ENCODE measurements at places on chromosomes 1 and 21.

GRCh38 chr21:36487641-36488307 is 7.9 kb upstream of the CLDN14 start:
- DNase-seq, result no peak

DNA sequence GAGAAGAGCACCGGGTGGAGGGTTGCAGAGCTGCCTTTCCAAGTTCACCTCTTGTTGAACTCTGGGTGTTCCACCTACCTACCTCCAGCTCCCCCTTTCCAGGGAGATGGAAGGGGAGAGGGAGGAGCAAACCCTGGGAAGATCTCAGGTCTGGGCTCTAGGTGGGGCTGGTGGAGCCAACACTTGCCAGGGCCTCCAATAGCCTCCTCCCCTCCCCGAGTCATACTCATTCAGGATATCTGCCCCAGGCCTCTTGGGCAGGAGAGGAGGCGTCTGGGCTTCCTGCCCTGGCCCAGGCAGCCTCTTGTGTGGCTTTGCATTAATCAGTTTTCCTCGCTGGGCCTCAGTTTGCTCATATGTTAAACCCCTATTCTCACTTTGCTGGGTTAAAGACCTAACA is 13.4 kb downstream of the RAP1GAP start:
- no peak for DNase-seq

DNA sequence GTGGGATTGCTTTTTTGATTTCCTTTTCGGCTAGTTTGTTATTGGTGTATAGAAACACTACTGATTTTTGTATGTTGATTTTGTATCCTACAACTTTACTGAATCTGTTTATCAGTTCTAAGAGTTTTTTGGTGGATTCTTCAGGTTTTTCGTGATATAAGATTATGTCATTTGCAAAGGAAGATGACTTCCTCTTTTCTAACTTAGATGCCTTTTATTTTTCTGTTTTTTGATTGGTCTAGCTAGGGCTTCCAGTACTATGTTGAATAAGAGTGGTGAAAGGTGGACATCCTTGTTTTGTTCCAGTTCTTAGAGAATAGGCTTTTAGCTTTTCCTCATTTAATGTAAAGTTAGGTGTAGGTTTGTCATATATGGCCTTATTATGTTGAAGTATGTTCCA is 13.1 kb upstream of the NHLH2 start:
- no peak for DNase-seq

GRCh38 chr1:110853135-110853534 is 19.8 kb upstream of the CD53 start:
- no peak for DNase-seq

- no peak for DNase-seq
These were observed 30.5 kb downstream of the ASTN1 start for GRCh38 chr1:177133977-177134538.

GRCh38 chr1:21783679-21784603 is 992 bp upstream of the USP48 start:
- peak; percentile 90 for DNase-seq

- DNase-seq, result no peak
These were observed 4.2 kb downstream of the SPATA21 start for GRCh38 chr1:16433030-16433429.

DNA sequence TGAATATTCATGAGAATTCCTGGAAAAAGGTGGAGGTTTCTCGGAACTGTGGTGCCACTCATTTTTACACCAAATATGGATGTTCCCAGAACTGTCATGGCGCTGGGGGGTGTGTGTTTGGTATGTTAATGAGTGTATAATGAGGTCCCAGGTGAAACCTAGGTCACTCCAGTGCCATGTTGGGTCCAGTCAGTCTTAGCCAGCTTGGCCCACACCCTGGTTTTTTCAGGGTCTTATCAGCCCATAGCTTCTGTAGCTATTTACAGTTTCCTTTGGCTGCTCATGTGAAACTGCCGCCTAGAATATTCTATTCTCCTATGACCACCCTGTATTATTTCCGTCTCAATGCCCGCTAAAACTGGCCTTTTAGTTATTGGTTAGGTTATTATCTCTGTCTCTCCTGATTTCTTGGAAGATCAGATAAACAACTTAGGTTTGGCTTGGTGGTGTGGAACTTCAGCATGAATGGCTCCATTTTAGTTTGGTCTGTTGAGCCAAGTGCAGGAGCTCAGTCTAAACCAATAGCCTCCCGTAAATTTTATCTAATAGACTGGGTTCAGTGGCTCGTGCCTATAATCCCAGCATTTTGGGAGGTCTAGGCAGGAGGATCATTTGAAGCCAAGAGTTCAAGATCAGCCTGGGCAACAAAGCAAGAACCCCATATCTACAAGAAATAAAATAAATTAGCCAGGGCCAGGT is 42.1 kb upstream of the EDARADD start:
- DNase-seq, result no peak

DNA sequence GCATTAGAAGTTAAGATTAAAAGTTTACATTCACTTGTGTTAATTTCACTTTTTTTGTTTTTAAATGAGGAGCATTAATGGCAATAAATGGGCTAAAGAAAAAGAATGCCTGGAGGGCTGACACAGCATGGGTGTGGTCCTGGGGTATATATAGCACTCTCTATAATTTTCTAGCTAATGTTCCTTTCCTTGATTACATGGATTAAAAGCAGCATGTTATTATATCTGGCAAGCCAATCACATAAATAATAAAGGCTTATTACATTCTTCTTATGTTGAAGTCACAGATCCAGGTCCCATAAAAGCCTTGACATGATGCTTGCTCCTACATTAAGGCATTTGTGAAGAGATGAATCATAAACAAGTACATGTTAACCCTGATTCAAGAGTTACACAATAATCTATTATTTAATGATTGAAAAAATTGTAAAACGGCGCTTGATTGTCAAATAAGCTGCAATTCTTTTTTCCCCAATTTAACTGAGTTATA is 91.4 kb downstream of the LYPLAL1 start:
- DNase-seq, result no peak

DNA sequence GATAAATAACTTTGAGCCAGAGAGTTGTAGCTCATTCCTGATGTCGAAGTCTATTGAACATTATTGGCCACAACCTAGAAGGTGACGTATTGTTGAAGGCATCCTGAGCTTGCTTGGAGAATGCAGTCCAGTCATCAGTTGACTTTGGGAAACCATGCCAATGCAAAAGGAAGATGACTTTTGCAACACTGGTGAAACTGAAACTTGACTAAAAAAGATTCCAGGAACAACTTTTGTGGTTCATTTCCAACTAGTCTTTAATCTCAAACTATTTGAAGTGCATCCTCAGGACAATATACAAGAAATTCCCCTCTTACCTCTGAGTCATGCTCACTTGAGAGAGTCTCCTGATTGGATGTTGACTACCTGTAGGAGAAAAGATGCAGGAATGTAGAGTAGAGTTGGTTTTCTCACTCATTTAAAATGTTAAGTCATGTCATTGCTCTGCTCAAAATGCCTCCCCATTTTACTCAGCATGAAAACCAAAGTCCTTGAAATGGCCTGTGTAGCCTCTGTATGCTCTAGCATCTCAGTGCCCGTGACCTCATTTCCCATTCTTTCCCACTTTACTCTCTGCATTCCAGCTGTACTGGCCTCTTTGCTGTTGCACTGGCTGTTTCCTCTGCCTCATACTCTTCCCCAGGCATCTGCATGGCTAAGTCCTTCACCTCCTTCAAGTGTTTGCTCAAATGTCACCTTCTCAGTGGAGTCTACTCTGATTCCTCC is 24.4 kb upstream of the LEPR start:
- DNase-seq, result no peak

- no peak for DNase-seq
These were observed 1.3 kb downstream of the UBL4B start for GRCh38 chr1:110113551-110113950.

- no peak for DNase-seq
These were observed 139.7 kb downstream of the FGGY start for GRCh38 chr1:59436637-59437036.

DNA sequence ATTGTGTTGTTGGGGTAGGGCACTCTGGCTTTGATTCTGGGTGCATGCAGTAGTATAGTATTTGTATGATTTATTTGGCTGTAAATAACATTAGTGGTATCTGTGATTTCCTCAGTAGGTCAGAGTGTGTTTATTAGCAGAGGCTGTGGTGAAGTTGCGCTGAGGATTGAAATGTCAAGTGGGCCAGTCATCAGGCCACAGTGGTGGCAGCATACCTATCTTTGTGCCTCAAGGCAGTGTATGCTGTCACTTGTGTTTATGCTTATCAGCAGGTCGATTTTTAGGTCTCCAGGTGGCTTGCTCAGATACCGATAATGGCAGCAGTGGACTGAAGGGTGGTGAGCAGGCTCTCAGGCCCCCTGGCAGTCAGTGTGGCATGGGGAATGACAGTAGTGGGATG is 11.3 kb downstream of the LY9 start:
- no peak for DNase-seq

DNA sequence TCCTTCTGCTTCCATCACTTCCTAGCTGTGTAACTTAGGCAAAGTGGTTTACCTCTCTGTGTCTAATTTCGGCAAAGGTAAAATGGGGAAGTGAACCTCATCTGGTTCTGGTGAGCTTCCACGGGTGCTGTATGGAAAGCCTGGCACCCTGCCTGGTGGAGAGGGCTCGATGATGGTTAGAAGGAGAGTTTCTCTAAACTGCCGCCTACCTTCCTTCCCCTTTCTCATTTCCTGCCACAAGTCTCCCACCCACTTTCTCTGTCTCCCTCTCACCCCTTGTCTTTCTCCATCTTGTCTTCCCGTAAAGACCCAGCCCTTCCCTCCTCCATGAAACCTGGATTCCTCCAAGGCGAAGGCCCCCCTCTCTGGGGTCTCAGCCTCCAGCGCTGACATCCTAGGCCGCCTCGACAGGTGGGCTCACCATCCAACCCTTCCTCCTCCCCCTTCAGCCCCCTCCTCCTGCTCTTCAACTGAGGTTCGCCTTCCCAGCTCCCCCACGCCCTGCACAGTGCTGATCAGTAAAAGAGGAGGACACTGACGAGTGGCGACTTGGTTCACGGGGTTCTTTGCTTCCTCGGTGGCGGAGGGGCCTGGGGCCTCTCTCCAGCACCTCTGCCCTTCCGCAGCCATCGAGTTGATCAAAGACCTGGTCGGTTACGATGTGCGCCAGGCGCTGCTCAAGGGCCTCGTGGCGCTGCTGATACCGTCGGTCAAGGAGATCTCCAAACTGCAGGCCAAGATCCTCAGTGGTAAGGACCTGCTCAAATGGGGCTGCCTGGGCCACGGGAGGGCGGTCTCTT is 7.3 kb downstream of the RNU5D-1 start:
- DNase-seq, result no peak

GRCh38 chr1:20665726-20666125 is 4.6 kb upstream of the DDOST start:
- DNase-seq, result no peak

GRCh38 chr1:168974611-168975010 is 131.9 kb upstream of the ATP1B1 start:
- no peak for DNase-seq

DNA sequence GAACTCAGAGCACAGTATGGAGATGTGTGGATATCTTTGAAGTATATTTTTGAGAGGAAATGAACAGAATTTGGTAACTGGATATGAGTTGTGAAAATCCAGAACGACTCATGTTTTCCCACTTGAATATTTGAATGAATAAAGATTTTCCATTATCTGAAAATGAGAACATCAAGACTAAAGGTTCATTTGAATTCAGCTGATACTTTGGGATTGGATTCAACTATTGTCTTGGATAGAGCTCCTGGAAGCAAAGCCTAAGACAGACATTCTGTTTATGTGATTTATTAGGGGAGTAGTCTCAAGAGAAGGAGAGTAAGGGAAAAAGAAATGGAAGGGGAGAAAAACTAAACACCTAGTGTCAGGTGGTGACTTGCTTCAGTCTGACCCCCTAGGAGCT is 256.0 kb upstream of the LYPLAL1 start:
- no peak for DNase-seq

DNA sequence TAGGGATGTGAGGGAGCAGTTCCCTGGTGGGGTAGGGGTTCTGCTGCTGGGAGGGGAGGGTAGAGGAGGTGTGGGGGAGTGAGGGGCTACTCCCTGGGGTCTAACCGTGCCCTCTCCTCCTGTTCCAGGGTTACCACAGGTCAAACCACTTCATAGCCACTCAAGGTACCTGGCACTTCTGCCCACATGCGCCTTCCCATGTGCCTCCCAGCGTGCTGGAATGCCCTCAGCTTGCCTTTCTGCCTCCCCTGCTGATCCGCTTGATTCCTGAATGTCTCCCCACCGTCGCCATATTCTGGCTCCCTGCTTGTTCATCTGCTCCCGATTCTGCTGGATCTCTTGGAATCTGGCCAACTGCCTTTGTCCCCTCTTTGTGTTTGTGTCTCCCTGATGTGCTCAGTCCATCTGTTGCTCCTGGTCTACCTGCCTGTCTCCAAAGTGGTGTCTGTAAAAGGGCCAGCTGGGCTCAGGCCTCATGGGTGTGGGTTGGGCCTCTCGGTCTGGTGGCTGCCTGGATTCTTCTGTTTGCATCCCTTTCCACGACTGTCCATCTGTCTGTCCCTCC is 74.4 kb downstream of the PTPRU start:
- peak; percentile 42 for DNase-seq

DNA sequence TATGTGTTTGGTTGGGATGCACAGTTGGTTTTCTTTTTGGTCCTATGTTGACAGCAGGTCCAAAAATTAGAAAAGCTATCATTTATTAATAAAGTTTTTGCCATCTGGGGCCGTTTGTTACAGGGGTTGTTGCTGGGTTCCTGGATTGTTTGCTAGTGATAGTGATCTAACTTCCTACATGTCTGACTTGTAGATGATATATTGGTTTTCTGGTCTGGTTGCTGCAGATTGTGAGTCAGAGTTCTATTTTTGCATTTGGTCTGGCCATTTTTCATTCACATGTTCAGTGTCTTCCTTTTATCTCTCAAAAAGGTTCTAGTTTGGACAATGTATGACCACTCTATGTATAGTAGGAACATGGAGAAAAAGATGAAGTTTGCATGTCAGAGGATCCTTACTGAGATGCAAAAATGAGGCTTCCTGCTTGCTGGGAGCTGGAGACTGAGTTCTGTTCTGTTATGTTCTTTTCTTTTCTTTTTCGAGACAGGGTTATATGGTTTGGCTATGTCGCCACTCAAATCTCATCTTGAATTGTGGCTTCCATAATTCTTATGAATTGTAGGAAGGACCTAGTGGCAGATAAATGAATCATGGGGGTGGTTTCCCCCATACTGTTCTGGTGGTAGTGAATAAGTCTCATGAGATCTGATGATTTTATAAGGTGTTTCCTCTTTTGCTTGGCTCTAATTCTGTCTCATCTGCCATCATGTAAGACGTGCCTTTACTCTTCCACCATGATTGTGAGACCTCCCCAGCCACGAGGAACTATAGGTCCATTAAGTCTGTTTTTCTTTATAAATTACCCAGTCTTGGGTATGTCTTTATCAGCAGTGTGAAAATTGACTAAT is 4.2 kb upstream of the NVL start:
- DNase-seq, result no peak

All from DMS 273 treated with DMSO at 0.1 percent for 48 hours (cell line).